Endodermal cell (in vitro differentiated cells): ENCODE measurements at places on chromosomes 7 and 10. TPM values are rescaled to one million over a fixed set of nuclear protein-coding genes. Genes with fewer than 3 reads are reported as not detected.

Gene LZTS2
- 64.2 to 84.5 TPM (median 76.8 TPM) in 3 replicates for total RNA-seq

Gene HSPA12A
- total RNA-seq = 9.7 to 16.9 TPM (median 15.4 TPM) in 3 replicates

Gene AGAP3
- 86.7 to 116 TPM (median 103 TPM) in 3 replicates for total RNA-seq

Gene TSC22D4
- total RNA-seq = 33.1 and 35.2 TPM in 2 replicates

Gene IL6
- 0.61 to 0.64 TPM in 2 of 3 replicates, not detected in the other for total RNA-seq

Gene SCART1
- total RNA-seq = 0.72 to 1.2 TPM (median 0.80 TPM) in 3 replicates

Gene SMKR1
- total RNA-seq = 0.76 to 1.0 TPM (median 0.97 TPM) in 3 replicates

Gene PPP1R3C
- 0.47 and 0.51 TPM in 2 replicates for total RNA-seq

Gene MICALL2
- total RNA-seq = 12.2 to 26.6 TPM (median 24.8 TPM) in 3 replicates

Gene RET
- 0.87 to 2.0 TPM (median 1.2 TPM) in 3 replicates for total RNA-seq

Gene MARVELD1
- 32.9 to 52.1 TPM (median 44.3 TPM) in 3 replicates for total RNA-seq

Gene ANKRD61
- not detected in 2 replicates for total RNA-seq

Gene ANLN
- 67.0 to 140 TPM (median 138 TPM) in 3 replicates for total RNA-seq

Gene OR6B1
- not detected in 2 replicates for total RNA-seq

Gene C10orf90
- not detected in 3 replicates for total RNA-seq

Gene PDE6C
- total RNA-seq = not detected in 3 replicates

Gene LIPF
- not detected in 2 replicates for total RNA-seq

Gene OR2A5
- not detected in 2 replicates for total RNA-seq

Gene ADCYAP1R1
- total RNA-seq = 1.6 and 2.1 TPM in 2 replicates

Gene NODAL
- total RNA-seq = 71.0 and 88.6 TPM in 2 replicates

Gene ACSM6
- not detected in 3 replicates for total RNA-seq

Gene NUDCD3
- total RNA-seq = 73.5 and 80.8 TPM in 2 replicates

Gene TMEM229A
- 0.31 to 0.94 TPM in 2 of 3 replicates, not detected in the other for total RNA-seq

Gene TMEM176A
- total RNA-seq = not detected in 3 replicates

Gene OR2A42
- not detected in 3 replicates for total RNA-seq

Gene SLC39A12
- not detected in 3 replicates for total RNA-seq

Gene GCK
- 0.48 and 0.86 TPM in 2 replicates for total RNA-seq

Gene ERVW-1
- 1.6 and 2.2 TPM in 2 replicates for total RNA-seq

Gene CYP26C1
- total RNA-seq = 0.44 to 3.5 TPM (median 0.67 TPM) in 3 replicates

Gene NDUFB8
- 155 and 162 TPM in 2 replicates for total RNA-seq

Gene SUGCT
- total RNA-seq = 3.6 and 4.4 TPM in 2 replicates

Gene ANXA8L1
- not detected in 3 replicates for total RNA-seq

Gene CPA5
- not detected in 2 replicates for total RNA-seq
